Activated CD8-positive, alpha-beta T cell treated with anti-CD3 and anti-CD28 coated beads, Interleukin-2, amount 10 ng/mL, durations not matched to agents 7 days and 5 days (primary cell): ENCODE measurements at places on chromosomes 6 and 20. TPM values are rescaled to one million over a fixed set of nuclear protein-coding genes. Genes with fewer than 3 reads are reported as not detected.

- DNase-seq: no peak
These were observed 161.0 kb downstream of the ASCC3 start for GRCh38 chr6:100719883-100720682.

DNA sequence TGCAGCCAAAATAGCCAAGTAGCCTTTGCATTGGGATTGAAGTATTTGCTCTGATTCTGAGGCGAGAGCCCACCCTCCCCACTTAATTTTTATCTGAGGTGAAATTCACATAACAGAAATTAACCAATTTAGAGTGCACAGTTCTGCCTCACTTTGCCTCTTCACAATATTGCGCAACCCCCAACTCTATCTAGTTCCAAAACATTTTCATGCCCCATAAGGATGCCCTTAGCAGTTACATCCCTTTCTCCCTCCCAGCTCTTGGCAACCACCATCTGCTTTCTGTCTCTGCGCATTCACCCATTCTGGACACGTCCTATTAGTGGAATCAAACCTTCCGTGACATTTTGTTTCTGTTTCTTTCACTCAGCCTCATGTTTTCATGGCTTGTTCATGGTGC is 9.0 kb downstream of the MAS1L start:
- no peak for DNase-seq

- DNase-seq: no peak
These were observed 9.5 kb downstream of the BAG6 start for GRCh38 chr6:31642798-31643570.

- no peak for DNase-seq
These were observed 11.9 kb upstream of the SIRPD start for GRCh38 chr20:1569415-1569881.

Gene MLIP
- total RNA-seq: not detected

Gene TPX2
- 172 TPM for total RNA-seq

Gene PAK5
- total RNA-seq: not detected

Gene XKR7
- 0.03 TPM for total RNA-seq
